ENCODE measurements at places on chromosomes 7 and 10.

DNA sequence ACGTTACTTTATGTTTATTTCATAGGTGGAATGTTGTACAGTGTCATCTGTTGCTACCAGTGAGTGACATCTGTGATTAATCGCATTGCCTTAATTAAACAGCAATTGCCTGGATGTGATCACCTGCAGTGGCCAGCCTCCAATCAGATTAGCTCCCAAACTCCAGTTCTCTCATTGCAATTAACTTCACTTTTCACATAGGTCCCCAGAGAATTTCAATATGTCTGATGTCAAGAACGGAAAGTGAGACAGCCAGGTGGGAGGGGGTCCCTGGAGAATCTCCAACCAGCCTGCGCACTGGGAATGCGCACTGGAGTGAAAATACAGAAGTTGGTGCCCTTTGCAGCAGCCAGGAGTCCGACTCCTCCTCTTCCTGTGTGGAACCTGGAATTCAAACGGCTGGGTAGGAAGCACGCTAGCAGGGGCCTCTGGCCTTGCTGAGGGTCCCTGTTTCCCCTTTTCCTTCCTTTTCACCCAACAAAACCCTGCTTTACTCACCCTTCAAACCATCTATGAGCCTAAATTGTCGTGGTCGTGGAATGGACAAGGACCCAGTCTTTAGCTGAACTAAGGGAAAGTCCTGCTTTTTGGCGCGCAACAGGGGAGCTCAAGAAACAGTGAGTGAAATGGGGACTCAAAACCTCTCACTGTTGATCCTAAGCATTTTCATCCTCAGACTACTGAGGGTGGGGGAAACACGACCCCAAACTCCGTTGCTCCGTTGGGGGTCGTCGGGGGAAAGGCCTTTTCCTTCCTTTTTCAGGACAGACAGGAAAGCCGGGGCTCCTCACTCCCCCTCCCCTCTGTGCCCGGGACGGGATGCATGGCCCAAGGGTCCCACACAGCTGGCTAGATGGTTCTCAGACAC is 1355.5 kb upstream of the LRRTM3 start:
- peak; percentile 47 for DNase-seq

GRCh38 chr10:27948186-27948585 is 50.7 kb downstream of the ODAD2 start:
- DNase-seq, result no peak

DNA sequence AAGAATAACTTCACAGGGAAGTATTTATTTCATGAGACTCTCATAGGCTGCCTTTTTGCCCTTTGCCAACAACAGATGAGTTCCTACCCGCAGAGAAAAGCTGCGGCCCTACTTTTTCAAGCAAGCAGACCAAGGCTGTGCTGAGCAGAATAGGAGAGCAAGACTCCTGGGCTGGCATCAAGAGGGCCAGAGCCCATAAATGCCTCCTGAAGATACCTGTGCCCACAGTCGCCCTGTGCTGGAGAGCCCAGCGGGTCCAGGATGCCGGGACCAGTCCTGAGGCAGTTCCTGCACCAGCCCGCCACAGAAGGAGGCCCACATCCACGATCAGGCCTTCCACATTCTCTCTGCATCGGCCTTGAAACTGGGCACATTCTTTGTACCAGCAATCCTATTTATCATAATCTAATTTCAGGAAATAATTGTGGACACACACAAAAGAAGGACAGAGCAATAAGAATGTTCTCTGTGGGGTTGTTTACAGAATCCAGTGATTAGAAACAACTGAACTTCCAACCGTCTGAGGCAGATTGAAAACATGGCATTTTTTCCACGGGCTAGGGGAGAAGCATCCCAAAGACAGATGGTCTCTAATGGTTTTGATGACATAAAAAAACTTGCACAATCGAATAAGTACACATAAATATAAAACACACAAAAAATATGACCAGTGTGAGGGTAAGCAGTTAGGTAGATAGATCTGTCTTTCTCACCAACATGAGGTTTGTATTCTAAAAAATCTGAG is 95.6 kb downstream of the CPXM2 start:
- no peak for DNase-seq

GRCh38 chr7:28684650-28685241 is 272.4 kb downstream of the CREB5 start:
- no peak for DNase-seq

- peak; percentile 88 for DNase-seq
These were observed 186.0 kb upstream of the TCF7L2 start for GRCh38 chr10:112763916-112764520.

- peak; percentile 60 for DNase-seq
These were observed 128.0 kb downstream of the MBL2 start for GRCh38 chr10:52644373-52645186.

DNA sequence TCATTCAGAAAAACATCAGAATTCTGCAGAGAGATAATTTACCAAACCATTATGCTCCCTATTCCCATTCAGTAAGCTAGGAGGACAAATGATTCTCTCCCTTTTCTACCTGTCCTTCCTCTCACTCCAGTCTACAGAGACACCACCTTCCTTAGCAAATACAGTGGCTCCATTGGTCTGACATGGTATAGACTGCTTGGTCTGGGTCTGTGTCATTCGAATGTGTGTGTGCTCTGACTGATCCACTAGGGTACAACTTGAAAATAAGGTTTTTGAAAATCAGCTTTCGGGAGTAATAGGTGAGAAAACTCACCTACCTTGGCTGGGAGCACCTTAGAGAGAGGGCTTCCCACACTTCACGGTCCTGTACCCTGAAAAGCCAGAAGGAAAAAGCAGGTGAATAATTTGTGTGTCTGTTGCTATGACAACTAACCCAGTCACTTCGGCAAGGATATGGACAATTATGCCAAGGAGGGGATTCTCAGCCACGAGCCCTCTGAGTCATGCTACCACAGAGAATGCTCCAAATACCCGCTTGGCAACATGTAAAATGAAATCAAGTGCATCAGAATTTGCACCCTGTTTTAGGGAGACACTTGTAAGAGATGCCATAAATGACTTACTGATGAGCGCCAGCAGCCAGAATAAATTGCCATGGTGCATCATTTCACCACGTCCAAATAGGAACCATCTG is 114.5 kb upstream of the PRKCQ start:
- peak; percentile 29 for DNase-seq

- no peak for DNase-seq
These were observed 10.0 kb downstream of the WNT2 start for GRCh38 chr7:117312593-117313580.

- DNase-seq, result no peak
These were observed 5.4 kb upstream of the NRF1 start for GRCh38 chr7:129605960-129606614.

GRCh38 chr7:77982926-77983550 is 184.5 kb downstream of the PHTF2 start:
- DNase-seq, result no peak

GRCh38 chr10:99742254-99742653 is 10.2 kb downstream of the CUTC start:
- DNase-seq, result no peak

DNA sequence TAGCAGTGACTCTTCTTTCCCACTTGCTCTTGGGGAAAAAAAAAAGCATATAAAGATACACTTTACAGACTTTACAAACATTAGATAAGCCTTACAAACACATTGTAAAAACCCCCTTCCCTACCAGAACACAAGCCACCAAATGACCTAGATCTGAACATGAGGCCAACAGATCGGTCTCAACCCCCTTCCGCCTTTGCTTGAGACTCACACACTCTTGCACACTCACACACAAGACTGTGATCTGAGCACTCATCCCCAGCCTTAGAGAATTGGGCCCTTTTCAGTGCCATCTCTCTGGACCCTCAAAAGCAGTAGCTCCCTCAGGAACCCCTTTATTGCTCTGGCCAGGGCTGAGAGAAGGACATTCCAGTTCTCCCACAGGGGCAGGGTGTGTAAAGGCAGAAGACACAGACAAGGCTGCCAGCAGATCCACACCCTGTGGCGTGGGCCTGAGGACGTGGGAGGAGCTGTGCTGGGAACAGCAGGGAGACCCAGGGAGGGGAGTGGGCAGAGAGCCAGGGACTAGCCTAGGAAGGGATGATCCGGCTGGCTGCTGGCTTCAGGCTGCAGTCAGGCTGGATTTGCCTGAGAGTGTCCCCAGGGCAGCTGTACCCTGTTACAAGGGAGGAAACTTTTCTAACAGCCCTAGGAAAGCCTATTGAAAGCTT is 206.7 kb downstream of the KIAA1217 start:
- peak; percentile 81 for DNase-seq

- DNase-seq, result peak; percentile 95
These were observed 147.6 kb downstream of the ARID5B start for GRCh38 chr10:62048919-62049623.

DNA sequence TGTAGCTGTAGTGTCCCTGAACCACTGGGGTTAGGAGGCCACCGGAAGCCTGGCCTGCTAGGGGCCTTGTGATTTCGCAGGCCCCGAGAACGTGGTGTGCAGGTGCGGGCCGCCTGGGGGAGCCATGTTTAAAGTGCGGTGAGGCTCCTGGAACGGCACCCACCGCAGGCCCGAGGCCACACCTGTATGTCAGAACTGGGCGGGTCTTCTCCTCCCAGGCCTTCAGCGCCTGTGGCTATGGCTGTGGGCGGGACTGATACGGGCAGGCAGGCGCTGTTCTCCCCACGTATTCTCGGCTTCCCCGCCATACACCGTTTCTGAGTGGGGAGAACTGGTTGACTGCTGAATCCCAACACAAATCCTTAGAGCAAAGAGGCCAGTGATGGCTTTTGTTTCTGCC is 74.8 kb downstream of the DNAJB6 start:
- DNase-seq, result no peak

GRCh38 chr10:23364378-23364777 is 19.8 kb upstream of the C10orf67 start:
- DNase-seq, result no peak

DNA sequence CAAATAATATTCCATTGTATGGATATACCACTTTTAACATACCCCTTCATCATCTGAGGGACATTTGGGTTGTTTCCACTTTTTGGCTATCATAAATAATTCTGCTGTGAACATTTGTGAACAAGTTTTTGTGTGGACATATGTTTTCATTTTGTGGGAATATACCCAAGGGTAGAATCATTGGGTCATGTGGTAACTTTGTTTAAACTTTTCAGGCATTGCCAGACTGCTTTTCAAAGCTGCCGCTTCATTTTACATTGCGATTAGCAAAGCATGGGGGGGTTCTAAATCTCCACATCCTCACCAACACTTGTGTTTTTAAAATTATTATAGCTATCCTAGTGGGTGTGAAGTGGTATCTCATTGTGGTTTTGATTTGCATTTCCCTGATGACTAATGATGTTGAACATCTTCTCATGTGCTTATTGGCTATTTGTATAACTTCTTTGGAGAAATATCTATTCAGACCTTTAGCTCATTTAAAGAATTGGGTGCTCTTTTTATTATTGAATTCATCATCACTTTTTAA is 8.4 kb upstream of the HHEX start:
- DNase-seq, result no peak

GRCh38 chr7:143900230-143900766 is 1.7 kb downstream of the TCAF1 start:
- DNase-seq, result peak; percentile 25

GRCh38 chr7:140403878-140404564 is at the start of gene RAB19:
TSS of gene RAB19 (plus strand) at chr7:140404058. CDS start at chr7:140407647, 3,589 bp downstream.
- no peak for DNase-seq

- no peak for DNase-seq
These were observed 8.1 kb upstream of the SH2D4B start for GRCh38 chr10:80529604-80530003.

DNA sequence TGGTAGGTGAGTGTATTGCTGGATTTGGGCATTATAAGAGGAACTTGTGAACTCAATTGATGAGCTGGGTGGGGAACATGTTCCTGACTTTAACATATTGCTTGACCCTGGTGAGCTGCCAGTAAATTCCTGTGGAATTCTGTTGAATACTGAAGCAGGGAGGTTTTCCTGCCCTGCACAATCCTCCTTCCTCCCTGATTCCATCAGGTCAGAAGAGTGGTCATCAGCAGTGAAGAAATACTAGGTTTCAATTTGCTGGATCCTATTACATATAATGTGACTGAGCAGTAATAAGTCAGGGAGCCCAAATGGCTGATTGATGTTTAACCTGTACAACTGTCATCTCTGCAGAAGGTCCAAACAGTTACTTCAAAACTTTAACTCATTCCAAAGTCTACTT is 581.2 kb downstream of the SUGCT start:
- DNase-seq, result no peak

- peak; percentile 57 for DNase-seq
These were observed 72.2 kb downstream of the DAGLB start for GRCh38 chr7:6375348-6376101.

GRCh38 chr10:12177642-12178041 is 18.0 kb downstream of the NUDT5 start:
- DNase-seq, result peak; percentile 48

GRCh38 chr7:112157072-112157471 is 49.1 kb downstream of the DOCK4 start:
- DNase-seq, result peak; percentile 93

GRCh38 chr7:155205368-155206317 is 92.0 kb upstream of the INSIG1 start:
- DNase-seq, result peak; percentile 98

DNA sequence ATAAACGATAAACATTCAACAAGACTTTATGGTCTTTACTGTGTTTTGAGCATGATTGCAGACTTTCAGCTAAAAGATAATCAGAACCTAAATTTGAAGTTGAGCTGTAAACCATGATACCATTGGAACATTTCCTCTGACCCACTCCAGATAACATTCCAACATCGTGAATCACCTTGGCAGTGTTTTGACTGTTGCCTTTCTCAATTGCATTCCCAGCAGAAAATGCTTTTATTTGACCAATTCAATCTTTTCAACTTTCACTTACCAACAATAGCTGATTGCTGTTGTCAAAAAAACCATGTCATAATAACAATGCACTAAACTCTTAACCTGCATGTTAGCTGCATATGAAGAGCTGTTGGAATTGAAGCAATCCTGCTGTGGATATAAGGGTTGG is 165.5 kb downstream of the MDFIC start:
- peak; percentile 85 for DNase-seq

DNA sequence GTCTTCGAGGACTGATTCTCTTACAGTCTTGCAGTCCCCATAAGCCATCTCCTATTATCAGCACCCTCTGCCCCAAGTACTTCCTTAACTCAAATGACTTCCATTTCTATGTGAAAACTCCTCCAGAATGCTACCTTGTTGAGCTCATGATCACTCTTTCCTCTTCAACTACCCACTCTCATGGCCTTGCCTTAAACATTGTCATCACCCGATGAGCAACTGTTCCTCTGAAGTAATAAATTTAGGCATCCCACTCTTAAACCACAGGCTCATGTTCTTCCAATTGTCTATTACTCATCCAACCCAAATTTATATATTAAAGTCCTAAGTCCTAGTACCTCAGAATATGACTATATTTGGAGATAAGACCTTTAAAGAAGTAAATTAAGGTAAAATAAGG is 152.9 kb downstream of the C1GALT1 start:
- DNase-seq, result no peak
